ENCODE measurements at places on chromosomes 5 and 9.

DNA sequence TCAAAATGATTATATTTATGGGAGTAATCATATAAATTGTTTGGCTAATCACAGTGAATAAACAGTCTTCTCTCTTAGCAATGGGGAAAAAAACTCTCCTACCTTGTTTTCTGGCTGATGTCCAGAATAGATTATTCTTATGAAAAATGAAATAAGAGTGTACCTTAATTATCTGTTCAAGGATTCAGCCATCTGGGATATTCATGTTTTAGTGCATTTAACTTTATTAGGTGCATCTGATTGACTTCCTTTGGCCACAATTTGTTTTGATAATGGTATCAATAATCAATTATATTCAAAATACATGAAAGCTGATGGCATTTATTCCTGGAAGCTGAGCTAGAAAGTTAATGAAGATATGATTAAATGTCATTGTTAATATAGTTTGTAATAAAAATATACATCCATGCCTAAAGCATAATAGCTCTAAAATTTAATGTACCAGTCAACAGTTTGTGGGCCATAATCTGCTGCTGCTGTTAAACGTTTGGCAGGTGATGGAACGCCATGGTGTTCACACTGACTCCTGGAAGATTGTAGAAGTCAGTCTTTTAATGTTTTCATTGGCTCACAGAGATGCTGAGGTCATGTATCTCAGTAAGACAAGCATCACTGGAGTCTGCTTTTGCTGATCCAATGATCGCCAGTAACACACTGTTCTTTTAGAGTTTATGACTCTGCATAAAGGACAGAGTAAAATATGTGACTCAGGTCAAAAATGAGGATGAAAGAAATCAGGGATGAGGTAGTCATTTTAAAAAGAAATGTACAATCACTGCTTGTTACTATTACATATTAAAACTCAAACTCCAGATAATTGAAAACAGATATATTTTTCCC lies 105.8 kb downstream of the ISL1 start:
- DNase-seq: no peak

DNA sequence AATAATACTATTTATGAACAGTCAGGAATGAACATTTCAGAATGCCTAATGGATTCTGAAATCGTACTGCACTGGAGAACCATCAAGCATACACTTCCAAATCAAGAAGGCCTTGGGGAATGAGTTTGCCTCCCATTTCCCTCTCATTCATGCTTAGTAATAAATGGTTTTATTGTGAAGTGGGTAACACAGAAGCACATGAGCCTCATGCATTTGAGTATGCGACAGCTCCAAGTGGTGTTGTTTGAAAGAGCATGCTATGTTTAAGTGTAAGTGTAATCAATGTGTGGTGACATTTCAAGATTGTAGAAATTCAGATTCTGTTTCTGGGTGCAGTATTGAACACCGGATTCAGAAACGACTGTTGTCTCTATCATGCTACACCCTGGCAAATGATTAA lies 60.0 kb downstream of the SGCD start:
- DNase-seq: no peak

DNA sequence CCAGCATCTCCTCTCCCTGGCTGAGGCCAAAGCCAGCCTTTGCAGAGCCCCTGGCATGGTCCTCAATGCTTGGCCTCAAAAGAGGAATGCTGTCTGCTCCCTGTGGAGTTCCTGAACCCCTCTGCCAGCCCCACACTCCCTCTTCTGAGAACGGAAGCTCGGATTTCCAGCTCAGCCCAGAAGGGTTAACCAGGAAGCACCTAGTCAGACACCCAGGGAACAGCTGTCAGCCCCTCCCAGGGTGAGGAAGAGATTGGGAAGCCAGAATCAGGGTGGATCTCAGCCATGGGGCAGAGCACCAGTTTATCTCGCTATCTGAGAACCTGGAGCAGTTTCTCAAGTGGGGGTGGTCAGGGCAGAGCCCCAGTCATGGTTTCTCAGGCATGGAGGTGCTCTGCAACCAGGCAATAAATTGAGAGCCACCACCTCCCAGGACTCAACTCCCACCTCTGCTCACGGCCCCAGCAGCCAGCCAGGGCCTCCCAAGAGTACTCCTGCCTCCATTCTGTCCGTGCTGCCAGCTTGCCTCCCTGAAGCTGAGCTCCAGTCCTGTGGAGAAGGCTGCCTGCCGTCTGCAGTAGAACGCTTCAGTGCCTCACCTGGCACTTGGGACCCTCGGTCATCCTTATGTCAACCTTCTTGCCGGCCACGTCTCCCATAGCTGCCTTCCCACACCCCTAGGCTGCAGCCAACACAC lies 7.6 kb downstream of the FOXE1 start:
- DNase-seq: no peak

GRCh38 chr9:6902423-6902822 lies 144.7 kb downstream of the KDM4C start:
- peak; percentile 18 for DNase-seq

DNA sequence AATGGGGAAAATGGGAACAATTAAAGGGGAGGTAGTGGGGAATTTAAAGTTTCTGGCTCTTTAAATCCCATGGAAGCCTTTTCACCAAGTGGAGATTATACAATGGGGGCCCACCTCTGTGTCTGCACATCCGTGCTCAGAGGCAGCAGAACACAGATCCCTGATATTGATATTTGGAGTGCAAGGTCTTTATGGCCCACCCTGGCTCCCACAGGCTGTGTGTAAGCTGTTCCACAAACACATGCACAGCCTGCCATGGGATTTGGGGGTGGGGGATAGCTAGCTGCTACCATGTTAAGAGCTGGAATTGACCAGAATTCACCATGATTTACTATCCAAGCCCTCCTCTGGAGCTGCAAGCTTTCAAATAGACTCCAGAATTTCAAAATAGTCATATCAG lies 55.9 kb downstream of the RASGEF1C start:
- no peak for DNase-seq

DNA sequence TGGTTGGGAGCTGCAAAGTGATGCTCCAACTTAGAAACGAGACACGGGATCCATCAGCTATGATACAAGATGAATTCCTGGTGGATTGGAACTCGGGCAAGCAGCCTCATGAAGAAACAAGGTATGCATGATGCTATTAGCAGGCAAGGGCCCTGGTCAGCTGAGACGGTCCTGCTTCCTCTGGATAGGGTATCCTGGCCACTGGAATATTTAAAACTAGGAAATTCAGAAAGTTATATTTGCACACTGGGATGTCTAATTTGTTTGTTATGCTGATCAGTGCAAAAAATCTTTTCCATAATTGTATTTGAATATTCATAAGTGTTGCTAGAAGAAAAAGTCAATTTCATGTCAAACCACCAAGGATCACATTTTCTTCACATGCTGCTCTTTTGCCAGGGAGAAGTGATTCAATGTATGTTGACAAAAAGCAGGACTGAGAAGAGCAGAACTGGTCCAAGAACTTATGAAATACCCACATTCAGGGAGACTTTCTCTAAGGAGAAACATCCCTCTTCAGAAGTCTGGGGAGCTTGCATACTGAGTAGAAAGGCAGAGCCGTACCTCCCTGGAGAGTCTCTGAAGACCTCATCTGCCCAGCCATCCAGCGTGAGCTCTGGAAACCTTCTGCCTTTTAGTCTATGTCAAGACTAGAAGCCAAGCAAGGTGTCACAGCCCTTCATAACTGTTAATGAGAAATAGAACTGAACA lies 6.7 kb upstream of the NXNL2 start:
- peak; percentile 42 for DNase-seq

GRCh38 chr5:154047324-154047723 lies 8.6 kb downstream of the MFAP3 start:
- no peak for DNase-seq

- no peak for DNase-seq
Observed at GRCh38 chr9:94613003-94613402, 19.4 kb upstream of the FBP2 start.

- DNase-seq: no peak
Observed at GRCh38 chr5:4023091-4023752, 427.6 kb downstream of the IRX1 start.

DNA sequence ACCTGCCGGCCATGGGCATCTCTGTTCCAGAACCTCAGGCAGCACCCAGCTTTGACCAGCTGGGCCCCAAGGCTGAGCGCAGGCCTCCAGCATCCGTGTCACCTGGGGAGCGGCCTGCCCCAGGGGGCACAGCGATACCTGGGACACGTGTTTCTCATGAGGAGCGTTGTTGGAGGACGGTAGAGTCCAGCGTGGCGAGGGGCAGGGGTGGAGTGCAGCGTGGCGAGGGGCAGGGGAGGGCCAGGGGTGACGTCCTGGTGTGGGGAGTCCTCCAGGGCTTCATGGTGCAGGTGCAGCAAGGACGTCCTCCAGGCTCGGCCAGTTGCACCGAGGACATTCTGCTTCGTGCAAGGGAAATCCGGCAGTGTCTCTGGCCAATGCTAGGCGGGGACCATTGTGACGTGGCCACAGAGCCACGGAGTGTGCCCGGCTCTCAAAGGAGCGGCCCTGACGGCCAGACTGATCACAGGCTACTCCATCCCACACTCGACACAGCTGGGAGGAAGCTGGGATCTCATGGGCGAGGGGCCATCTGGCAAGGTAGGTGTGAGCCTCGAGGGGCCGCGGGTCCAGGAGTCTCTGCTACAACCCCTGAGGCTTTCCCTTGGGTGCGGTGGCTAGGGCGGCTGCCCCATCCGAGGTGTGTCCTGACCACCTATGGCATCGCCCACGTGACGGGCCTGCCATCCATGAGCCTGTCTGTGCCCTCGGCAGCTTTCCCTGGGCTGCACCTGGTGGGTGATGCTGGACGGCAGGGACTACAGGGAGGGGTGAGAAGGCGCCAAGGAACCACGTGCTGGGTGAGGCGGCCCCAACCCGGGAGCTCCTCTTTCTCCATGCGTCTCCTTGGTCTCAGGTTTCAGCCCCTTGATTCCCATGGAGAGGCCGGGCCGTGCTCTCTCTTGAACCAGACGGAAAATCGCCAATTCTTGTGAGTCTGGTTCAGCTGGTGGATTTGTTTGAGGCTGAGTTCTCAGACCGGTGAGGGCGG lies 33.8 kb downstream of the SLC9A3 start:
- DNase-seq: no peak

GRCh38 chr9:89388084-89388867 lies 70.0 kb downstream of the SECISBP2 start:
- DNase-seq: peak; percentile 89

DNA sequence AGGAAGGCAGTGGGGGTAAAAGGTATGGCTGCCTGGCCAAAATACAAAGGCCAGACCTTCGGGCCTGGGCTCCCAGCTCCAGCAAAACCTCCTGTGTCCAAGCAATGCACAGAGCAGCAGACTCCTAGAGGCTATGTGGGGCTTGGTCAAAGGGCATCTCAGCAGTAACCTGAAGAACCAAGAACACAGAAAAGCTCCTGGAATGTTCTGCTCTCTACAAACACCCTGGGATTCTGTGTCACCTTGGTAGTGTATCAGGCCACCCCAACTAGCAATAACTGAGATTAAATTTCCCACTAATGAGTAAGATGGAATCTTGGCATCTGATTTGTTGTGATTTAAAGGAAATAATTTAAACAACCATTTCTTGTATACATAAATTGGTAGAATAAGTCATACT lies 158.6 kb downstream of the GLIS3 start:
- peak; percentile 26 for DNase-seq

DNA sequence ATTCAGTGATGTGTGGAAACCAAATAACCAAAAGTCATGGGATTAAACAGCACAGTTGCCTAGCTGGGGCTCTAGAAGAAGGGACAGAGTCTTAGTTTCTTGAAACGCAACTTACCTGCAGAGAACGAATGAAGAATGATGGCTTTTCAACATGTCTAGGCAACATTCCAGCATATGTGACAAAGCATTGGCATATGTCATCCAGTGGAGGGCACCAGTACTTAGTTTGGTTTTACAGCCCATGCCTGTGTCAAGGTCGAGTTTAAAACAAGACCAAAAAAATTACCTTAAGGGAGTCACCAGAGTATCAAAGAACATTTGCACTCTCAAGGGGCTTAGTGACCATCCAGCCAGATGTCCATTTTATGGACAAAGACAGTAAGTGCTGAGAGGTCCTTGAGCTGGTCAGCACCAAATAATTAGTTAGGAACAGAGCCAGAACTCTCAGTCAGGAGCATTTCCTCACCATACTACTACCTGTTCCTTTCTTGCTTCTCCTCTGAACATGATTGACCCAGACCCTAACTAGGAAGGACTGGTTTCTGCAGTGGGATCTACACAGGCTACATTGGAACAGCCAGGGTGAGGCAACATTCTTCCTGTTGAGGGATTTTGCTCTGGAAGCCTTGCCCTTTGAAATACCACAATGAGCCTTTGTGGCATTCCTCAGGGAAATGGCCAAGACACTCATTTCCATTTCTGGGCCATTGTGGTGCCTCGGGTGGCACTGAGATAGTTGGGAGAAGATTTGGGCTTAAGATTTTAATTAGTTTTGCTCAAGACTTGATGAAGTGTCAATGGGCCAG lies 75.4 kb upstream of the ANKH start:
- peak; percentile 63 for DNase-seq

- peak; percentile 29 for DNase-seq
Observed at GRCh38 chr9:137648396-137648795, 29.6 kb downstream of the EHMT1 start.

DNA sequence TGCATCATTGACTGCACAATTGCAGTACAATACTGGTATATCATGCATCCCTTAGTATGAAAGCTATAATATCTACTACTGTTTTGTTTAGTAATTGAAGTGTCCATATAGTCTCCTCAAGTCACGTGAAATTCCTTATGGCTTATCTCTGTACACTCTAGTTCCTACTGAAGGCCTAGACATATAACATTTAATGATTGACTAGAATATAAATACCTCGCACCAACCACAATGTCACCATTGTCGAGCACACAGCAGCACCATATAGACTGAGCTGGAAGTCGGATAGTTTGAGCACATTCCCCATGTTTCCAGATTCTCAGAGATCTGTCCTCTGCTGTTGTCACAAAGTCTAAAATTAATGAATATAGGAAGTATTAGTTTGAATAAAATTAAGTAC lies 21.4 kb downstream of the PLAA start:
- no peak for DNase-seq

GRCh38 chr9:28808042-28808441 lies 1234.8 kb upstream of the C9orf72 start:
- no peak for DNase-seq

DNA sequence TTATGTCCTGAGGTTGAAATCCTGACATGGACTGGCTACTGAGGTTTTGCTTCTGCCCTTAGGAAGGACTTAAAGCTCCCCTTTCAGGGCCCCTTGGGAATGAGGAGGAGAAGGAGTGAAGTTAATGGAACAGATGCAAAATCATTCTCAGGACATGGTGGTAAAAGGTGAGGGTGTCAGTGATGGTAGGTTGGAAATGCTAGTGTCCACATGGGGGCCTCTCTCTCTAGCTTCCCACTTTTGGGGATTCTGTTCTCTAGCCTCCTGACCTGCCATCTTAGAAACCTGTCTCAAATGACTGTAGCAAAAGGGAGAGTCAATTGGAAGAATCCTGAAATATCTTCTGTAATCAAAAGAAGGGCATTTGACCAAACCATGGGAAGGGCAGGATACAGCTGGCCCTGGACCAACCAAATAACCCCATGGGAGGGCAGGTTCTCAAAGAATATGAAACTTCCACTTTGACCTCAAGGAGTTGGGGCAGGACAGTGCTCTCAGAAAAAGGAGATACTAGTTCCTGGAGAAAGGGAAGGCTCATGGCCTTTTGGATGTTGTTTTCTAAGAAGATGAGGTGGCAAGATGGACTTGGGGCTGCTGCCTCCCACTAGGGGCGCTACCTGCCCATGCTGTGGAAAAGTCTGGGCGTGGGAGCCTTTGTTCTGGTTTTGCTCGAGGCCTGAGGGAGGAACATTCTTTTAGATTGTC lies 21.2 kb upstream of the MLANA start:
- DNase-seq: peak; percentile 8

- DNase-seq: peak; percentile 52
Observed at GRCh38 chr5:98540056-98540455, 233.4 kb upstream of the RGMB start.

Measured in GM23248 (cell line).